ENCODE measurements at places on chromosomes 11 and 22.

DNA sequence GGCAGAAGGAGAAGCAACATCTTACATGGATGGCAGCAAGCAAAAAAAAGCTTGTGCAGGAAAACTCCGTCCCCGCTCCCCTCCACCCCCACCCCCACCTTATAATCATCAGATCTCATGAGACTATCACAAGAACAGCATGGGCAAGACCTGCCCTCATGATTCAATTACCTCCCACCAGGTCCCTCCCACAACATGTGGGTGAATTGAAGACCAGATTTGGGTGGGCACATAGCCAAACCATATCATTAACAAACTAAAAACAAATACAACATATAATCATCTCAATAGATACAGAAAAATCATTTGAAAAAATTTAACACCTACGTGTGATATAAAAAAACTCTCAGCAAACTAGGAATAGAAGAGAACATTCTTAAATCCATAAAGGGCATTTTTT lies 88.8 kb downstream of the BUD13 start:
- no peak for DNase-seq

GRCh38 chr11:101128571-101129202 lies 926 bp downstream of the PGR start:
- DNase-seq = no peak

- no peak for DNase-seq
These were observed 6.4 kb upstream of the LDHAL6A start for GRCh38 chr11:18449251-18449650.

DNA sequence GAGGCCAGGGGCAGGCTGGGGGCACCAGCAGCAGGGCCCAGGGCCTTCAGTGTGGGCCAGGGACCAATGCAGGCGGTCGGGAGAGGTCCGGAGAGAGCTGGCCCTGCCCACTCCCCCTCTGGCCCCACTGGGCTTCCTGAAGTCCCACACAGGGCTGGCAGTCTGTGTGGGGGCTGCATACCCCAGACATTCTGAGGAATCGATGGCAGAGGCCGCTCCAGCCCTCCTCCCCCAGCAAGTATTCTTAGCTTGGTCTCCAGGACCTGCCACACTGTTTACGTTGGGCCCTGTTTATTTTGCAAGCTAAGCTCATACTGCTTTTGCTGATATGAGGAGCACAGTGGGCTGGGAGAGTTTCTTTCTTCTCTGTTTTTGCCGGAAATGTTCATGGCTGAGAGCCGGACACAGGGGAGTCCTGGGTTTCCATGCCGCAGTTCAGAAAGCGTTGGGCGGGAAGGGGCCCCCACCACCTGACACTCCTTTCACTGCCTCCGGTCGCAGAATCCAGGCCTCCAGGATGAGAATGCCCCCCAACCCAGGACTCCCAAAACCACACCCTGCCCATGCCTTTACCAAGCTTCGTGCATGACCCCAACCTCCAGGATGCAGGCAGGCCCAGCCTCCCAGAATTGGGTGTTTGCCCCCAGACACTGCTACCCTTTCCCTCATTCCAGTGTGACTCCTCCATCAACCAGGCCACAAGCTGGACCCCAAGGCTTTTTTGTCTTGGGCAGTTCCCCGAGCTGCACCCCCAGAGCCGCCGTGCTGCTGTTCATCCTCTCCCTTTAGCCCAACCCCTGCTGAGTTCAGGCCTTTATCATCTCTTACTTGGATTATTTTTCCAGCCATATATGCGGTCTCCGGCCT lies 81.8 kb upstream of the KCNQ1OT1 start:
- DNase-seq = no peak

GRCh38 chr11:12704049-12704448 lies 29.8 kb downstream of the TEAD1 start:
- no peak for DNase-seq

DNA sequence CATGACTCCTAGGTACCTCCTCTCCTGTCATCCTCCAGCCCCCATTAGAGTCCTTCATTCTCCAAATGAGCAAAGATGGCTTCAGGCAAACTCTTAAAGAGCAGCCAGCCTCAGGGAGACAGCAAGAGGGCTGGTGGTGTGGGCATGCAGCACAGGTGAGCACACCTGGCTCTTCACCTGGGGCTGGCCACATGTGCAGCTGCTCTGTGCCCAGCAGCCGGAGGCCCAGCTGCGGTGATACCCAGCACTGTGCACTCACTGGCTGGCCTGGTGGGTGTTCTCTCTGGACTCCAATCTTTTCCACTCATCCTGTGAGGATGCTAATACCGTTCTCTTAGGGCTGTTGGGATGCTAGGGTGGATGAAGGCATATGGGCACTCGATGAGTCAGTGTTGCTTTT lies 106.1 kb upstream of the PARVA start:
- no peak for DNase-seq

DNA sequence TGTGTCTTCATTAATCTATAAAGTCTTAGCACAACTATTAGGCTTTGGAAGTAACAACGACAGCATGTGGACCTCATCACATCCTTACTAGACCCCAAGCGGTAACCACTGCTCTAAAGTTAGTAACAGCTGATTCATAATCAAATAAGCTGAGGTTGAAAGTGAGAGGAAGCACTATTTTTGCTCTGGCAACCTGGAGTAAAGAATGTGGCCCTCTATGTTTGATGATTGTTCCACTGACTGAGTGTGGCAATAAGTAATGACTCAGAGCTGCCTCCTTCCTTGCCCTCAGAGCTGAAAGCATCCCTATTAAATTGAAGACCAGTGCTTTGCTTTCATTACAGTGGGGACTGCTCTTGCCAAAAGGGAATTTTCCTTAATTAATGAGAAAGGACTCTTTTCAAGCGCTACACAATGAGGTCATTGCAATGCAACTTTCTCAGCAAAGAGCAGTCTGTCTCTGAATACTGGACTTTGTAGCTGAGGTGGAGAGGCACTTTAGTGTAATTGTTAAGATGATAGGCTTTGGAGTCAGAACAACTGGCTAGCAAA lies 906.1 kb upstream of the RAG2 start:
- peak; percentile 90 for DNase-seq

- DNase-seq = no peak
These were observed 97.1 kb upstream of the ZC3H12C start for GRCh38 chr11:109996060-109996459.

Measured in non-pigmented ciliary epithelial cell (primary cell).